Astrocyte of the hippocampus (primary cell): ENCODE measurements at places on chromosomes 3 and 15.

DNA sequence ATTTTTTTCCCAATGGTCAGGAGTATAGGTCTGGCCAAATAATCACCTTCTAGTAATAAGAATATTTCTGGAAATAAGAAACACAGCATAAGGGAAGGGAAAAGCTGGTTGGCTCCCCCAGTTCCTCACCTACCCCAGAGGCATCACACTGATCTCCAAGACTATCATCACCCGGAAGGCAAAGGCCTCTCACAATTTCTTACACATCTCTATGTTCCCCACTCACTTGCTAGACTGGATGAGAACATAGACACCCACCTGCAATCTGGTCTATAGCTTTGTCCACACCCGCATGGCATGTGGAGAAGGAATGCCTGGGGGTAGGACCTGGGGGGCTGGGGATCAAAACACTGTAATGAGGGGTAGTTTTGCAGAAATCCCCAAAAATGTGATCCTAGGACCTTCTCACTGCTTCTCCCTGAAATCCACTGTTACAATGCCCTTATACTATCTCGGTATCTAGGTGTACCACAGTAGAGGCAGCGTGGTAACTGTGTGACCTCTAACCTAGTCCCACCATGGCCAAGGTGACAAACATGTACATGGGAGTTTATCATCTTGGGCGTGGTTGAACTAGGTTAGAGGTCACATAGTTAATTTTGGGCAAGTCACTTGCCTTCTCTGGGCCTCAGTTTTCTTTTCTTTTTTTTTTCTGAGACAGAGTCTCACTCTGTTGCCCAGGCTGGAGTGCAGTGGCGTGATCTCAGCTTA is 29.5 kb upstream of the NRROS start:
- DNase-seq, result no peak

- DNase-seq, result peak; percentile 45
Observed at GRCh38 chr3:16104156-16104555, 70.3 kb upstream of the GALNT15 start.

DNA sequence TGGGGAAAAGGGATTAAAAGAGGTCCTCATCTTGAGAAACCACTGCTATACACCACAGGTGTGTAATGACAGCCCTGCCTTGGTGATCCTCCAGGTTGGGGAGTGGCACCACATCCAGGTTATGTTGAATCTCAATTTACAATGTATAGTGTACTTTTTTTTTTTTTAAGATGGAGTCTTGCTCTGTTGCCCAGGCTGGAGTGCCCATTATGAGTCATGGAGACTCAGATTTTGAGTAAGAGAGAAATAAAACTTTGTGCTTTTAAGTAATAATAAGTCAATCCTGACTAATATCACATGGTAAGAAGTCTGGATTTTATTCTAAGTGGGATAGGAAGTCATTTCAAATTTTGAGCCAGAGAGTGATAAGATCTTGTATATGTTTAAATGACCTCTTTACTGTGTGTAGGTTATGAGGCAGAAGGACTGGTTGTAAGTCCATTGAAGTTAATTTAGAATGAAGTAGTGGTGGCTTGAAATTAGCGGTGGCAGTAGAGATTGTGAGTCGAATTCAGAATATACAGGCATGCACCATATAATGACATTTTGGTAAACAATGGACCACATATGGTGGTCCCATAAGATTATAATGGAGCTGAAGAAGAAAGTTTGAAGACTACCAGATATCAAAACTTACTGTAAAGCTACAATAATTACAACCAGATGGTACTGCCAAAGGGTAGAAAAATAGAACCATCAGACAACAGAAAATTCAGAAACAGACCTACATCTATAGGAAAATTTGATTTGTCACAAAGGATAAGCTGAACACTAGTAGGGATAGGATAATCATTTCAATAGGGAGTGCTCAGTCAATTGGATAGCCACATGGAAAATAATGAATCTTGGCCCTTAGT is 20.7 kb downstream of the POPDC2 start:
- no peak for DNase-seq

- DNase-seq, result no peak
Observed at GRCh38 chr3:63661242-63661641, 8.8 kb downstream of the SNTN start.

GRCh38 chr3:37907906-37908305 is 46.2 kb downstream of the CTDSPL start:
- peak; percentile 87 for DNase-seq

DNA sequence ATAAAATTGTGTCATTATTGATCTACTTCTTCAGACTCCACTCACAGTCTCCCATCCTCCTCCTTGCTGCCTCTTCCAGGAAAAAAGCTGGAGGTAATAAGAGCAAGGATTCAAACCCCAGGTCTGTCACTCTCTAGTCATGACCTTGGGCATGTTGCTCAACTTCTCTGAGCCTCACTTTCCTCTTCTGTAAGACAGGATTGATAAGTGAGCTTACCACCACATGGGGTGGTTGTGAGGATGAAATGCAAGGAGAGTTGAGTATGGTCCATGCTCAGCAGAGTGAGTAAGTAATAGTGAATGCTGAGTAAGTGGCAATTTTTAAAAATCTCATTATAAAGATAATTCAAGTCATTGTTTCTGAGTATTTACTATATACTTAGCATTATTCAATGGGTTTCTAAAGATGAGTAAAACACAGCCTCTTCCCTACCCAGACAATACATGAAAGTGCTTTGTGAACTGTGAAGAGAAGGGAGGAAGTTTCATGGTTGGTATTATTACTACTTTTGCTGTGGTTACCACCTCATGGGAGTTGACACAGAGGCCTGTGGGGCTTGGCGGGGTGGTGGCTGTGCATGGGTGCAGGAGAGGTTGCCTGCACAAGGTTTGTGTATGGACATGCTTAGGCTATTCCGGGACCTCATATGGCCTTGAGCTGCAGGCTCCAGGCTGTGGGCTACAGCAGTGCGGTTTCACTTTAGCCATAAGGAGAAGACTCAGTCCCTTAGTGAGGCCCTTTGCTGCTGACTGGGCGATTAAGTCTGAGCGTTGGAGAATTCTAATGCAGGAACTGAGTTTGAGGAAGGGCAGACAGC is 30.0 kb downstream of the SLC6A11 start:
- DNase-seq, result no peak

DNA sequence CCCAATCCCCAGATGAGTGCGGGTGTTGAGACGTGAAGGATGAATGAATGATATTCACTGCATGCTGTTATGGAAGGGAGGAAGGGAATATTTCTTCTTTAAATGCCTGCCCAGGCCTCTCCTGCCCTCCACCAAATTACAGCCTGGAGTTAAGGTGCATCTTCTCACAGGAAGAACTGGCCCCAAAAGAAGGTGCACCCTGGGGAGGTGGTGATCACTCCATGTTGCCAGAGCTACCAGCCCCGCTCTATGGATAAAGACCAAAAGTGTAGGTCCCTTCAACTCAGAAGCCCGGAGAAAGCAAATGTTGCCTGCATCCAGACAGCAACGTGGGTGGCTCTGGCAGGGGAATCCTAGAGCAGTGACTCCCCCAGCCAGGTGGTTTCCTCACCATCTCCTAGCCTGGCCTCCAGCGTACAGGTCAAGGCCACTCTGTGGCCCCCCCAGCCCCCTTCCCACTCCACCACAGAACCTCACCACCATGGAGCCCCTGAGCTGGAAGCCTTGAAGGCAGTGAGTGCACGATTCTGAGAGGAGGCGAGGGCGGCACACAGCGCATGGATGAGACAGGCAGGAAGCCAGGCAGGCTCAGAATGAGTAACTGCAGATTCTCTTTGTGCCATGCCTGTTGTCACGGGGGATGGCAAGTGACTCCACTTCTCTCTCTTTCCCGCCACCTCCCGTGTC is 3.5 kb upstream of the VIPR1 start:
- DNase-seq, result no peak

DNA sequence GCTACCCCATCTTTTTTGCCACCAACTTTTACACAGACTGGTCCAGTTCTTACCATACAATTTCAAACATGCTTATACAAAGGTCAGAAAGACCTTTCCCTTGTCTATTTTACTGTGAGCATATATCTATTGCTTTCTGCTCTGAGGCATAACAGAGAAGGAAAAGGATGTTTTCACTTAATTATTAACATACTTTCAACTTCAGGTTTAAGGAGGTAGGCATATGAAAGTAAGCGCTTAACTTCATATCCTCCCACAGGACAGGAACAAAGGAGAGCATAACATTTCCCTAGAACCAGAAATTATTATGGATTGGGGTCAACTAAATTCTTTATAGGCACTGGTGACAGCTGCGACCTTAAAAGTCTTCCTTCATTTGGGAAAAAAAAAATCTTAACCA is 1.1 kb downstream of the MYEF2 start:
- DNase-seq, result peak; percentile 2

- no peak for DNase-seq
Observed at GRCh38 chr3:156630773-156631093, 43.7 kb upstream of the TIPARP start.

DNA sequence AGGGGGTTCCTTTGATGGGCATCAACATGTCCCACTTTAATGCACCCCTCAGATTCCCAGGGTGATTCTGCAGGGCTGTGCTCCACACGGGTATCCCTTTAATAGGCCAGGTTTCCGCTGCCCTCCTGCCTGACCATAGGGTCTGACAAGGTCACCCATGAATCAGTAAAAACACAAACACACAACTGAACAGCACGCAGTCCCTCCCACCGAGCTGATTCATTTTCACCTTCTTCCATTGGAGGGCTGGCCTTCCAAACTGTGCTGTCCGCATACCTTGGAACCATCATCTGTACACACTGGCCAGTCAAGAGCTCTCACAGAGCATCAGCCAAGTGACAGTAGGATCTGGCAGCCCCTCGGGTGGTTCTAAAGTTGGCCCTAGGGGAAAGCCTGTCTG is 93.7 kb downstream of the FBLN2 start:
- DNase-seq, result no peak

GRCh38 chr15:66433726-66434125 is 47.0 kb downstream of the MAP2K1 start:
- DNase-seq, result no peak

DNA sequence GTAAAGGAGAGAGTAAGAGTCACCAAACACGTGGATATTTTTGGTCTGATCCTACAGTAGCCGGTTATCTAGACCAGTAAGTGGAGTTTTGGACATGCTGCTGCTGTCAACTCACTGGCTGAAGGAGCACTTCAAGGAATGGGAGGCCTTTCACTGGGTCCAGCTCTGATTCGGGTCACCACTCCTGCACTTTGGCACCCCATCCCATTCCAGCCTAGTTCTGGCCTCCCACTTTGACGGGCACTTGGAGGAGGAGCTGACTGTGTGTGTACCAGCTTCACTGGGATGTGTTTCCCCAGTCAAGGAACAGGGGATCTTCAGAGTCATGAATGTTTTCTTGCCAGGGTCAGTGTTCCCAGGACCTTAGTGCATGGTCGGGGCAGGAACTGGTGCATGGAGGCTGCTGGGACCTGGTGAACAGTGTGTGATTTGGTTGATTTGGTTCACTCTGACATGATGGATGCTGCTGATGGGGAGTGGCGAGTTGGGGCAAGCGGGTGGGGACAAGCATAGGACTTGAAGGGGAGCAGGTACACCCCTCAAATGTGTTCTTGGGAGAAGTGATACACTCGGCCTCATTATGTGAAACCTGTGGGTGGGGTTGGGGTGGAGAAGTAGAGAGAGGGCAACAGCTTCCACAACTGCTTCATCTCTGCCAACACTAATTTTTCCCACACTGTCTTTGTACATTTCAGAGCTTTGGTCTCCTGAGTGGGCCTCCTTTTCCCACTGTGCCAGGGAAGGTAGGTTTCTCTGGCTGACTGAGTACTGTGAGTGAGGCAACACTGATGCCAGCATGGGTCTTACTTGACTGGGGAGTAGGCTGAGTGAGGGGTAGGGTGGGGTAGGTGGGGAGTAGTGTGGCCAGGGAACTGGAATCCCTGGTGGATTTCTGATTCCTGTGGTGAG is 64.0 kb downstream of the RGMA start:
- DNase-seq, result no peak

DNA sequence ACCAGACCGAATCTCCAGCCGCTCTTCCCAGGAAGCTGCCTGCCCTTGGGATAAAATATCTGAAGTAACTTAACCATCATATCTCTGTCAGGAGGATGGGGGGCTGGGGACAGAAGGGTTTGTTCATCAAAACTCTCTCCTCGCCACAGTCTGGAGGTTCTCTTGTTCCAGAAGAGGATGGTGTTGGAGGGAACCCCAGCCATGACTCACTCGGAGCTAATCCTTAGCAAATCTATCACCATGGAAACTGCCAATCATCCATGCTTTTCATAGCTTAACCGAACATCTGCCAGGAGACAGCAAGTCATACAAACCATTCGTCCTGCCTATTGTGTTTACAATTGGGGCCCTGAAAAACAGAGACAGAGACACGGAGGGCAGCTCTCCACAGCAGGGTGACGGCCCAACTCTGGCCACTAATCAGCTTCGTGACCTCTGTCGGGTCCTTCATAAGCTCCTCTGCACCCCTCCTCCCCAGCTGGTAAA is 73.8 kb upstream of the HEG1 start:
- peak; percentile 95 for DNase-seq

DNA sequence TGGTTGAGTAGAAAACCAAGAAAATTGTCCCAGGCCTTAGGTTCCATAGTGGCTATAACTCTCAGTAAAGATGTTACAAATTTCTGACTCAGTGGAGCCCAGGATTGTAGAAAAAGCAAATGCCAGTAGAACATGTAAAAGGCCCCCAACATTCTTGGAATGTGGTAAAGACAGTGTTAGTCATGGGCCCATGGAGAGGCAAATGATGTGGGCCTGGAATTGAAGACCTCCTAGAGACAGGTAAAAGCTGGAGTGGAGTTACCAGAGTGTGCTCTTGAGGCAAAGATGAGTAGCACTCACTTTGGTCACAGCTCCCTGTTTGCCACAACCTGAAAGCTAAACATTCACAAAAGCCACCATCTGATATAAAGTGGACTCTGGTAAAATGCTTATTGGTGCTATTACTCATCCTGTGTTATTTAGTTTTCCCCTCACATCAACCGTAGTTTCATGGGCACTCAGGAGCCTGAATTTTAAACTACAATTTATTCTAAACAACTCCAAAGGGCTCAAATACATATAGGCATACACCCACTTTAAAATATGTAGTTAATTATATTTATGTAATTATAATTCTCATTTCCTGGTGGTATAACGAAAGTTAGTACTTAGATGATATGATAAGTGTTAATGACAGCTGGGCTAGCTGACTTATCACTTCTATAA is 359.6 kb upstream of the NECTIN3 start:
- DNase-seq, result peak; percentile 87

GRCh38 chr15:49817100-49817499 is 196.3 kb downstream of the DTWD1 start:
- DNase-seq, result no peak

- DNase-seq, result no peak
Observed at GRCh38 chr3:63977893-63978292, 45.4 kb downstream of the PSMD6 start.

GRCh38 chr3:141557961-141558706 is 71.3 kb downstream of the RASA2 start:
- no peak for DNase-seq

GRCh38 chr3:99690761-99691369 is 52.5 kb downstream of the COL8A1 start:
- DNase-seq, result no peak

DNA sequence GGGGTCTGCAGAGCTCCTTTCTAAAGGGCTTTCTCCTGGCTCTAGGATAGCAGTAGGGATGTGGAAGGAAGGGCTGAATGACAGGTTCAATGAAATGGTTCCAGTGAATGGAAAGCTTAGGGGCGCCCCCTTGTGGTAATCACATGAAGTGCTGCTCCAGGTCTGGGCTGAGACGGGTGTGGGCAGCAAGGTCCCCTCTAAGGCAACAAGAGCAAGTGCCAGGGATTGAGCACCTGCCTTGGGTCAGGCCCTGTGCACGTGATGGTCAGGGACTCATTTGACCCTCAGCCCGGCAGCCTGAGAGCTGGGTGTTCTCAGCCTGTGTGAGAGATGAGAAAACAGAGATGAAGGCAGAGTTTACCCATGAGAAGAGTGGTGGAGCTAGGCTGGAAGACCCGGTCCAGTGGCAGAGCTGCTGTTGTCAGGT is 12.1 kb upstream of the CX3CR1 start:
- peak; percentile 66 for DNase-seq
